ENCODE measurements at places on chromosomes 3 and 15.
A peak's percentile ranks its signal among the peaks of the same experiment; 100 is the strongest.

GRCh38 chr15:43881245-43881644 lies 54.4 kb downstream of the WDR76 start:
- no peak for DNase-seq

- DNase-seq: no peak
Measured at GRCh38 chr15:30901889-30902288, 1.8 kb upstream of the FAN1 start.

DNA sequence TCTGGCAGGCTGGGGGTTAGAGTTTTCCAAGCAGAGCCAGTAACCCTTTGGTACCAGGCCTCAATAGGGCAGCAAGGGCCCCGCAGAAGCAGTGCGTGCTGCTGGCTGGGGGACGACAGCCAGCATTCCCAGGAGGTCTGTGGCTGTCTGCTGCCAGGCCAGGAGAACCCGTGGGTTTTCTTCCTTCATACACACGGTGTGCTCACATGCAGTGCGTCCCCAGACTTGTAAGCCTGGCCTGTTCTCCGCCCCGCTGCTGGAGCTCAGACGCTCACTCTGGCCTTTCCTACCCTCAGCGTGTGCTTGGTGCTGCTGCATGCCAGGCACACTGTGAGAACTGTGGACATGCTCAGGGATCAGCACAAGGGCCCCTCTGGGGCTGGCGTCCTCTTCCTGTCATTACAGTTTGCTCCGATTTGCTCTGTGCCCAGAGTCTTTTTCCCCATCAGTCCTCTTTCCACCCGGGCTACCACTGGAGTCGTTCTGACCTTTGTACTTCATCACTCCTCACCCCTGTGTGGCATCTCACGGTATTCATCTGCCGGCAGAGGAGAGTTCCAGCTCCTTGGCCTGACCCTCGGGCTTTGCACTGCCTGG lies 149.5 kb downstream of the DNAJB8 start:
- no peak for DNase-seq

- no peak for DNase-seq
Measured at GRCh38 chr3:147941969-147942368, 532.8 kb downstream of the ZIC1 start.

GRCh38 chr15:88913017-88913849 lies at the start of gene MFGE8:
Gene MFGE8 (minus strand): TSS chr15:88913379. CDS start chr15:88913319, 60 bp downstream.
- DNase-seq: peak; percentile 22

DNA sequence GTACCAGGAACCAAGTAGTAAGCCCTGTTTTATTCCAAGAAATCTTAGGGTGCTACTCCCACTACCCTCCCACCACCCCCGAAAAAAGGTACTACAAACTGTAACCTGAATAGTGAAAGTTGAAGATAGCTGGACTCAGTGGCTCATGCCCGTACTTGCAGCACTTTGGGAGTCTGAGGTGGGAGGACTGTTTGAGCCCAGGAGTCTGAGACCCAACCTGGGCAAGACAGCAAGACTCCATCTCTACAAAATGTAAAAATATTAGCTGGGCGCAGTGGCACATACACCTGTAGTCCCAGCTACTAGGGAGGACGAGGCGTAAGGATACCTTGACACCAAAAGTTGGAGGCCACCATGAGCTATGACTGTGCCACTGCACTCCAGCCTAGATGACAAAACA lies 7.9 kb downstream of the RHOA start:
- DNase-seq: no peak

DNA sequence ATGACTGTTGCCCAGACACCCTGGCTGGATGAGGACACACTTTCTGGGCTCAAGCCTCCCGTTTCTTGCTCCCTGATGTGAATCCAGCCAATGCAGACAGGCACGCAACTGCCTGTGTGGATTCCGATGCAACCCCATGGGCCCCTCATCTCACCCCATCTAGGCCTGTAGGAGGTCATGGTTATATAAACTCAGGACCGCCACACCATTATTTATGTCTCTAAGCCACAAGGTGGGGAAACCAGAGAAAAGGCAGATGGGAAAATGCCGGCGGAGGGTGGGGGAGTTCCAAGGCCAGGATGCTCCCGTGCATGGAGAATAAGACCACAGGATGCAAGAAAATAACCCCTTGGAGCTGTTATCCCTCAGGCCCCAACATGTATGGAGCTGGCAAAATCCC lies 2.0 kb downstream of the MESP1 start:
- DNase-seq: no peak

GRCh38 chr15:75620841-75621391 lies 4.6 kb downstream of the SNUPN start:
- DNase-seq: peak; percentile 59

DNA sequence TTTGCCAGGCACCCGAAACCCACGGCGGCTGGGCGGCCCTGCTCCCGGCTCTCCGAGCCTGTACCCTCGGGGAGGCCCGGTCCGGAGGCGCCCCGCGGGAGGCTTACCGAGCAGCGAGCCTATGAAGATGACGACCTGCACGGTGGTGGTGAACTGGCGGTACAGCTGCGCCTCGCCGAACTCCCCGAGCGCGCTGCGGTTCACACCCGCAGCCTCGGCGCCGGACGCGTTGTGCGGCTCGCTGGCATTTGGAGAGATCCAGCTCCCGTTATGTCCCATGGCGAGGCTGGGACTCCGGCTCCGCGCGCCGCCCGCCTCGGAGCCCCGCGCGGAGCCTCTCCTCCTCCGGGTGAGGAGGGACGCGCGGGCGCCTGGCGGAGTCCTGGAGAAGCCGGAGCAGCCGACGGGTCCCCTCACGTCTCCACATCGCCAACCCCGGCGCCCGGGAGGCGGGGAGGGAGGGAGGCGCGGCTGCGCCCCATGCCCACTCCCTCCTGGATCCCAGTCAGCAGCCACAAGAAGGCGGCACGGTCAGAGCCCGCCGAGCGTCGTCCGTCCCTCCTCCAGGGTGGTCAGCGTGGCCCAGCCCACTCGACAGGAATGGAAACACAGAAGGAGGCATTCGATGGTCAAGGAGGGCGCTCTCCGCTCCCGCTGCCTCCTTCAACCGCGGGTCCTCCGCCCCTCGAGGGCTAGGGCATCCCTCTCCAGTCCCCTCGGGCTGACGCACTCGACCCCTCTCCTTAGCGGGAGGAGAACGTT lies at the start of gene GPR176:
Gene GPR176 (minus strand): TSS at position 519 of the 762 bp plus-strand sequence. CDS start 240 bp downstream, at position 279.
- DNase-seq: no peak

DNA sequence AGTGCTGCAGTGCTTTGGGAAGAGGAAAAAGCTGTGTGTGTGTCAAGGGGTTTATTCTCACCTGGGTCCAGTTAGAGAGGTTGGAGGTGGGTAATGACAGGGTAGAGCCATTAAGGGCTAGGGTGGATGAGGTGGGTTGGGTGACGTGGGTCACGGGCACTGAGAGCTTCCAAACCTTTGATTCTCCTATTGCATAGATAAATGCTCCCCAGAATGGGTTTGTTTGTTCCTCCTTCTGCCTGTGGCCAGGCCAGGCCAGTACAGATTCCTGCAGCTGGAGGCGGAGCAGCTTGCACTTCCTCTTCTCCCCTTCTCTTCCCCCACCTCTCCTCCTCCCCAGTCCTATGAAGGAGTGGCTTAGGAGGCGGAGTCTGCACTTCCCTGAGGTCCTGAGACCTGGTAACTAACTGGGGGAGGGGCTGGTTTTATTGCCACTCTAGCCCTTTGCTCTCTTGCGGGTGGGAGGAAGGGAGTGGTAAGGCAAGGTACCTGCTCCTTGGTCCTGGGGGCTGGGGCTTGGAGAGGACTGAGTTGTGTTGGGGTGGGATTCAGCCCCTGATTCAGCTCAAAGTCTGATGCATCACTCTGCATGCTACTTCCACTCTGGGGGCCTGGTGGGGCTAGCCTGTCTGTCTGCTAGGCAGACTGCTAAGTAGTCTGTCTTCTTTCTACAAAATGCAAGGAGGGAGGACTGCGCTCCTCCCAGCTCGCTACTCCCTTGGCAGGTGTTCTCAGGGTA lies 3.5 kb downstream of the SPINT1 start:
- peak; percentile 82 for DNase-seq

GRCh38 chr15:62306851-62307504 lies 141.9 kb upstream of the C2CD4B start:
- DNase-seq: peak; percentile 61

DNA sequence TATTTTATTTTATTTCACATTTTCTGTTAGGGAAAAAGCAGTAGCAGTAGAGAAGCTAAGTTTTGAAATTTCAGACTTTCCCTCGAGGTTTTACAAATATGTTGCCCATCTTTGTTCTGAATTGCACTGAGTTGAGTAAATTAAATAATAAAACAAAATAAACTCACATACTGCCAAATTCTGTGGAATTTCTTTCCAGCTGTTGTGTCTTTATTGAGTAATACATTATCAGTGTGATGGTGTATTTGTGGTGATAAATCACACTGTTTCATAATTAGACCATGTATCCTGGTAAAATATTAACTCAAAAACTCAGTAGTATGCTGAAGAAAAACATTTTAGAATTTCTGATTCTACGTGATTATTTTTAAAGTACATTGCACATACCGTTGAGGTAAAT lies 592.1 kb downstream of the SI start:
- no peak for DNase-seq

- DNase-seq: peak; percentile 50
Measured at GRCh38 chr15:73240866-73241499, 127.8 kb downstream of the HCN4 start.

GRCh38 chr15:63238171-63238570 lies 39.2 kb upstream of the APH1B start:
- DNase-seq: no peak

DNA sequence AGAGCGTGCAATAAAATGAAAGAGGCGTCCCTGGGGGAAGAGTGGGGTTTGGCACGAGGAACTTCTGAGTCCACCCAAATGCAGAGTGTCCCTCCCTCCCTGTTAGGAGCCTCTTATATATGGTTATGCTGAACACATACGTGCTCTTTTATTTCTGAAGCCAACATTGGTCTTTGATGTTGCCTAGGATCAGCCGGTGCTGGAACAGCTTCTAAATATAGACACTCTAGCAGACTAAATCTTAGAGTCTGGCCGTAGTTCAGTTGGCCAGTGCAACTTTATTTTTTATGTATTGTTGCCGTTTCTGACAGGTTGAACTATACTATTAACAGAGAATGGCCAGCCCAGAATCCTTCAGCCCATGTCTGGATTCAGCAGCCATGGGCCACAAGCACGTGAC lies 128.7 kb downstream of the GHSR start:
- DNase-seq: no peak

- no peak for DNase-seq
Measured at GRCh38 chr15:92663250-92663951, 7.8 kb upstream of the FAM174B start.

DNA sequence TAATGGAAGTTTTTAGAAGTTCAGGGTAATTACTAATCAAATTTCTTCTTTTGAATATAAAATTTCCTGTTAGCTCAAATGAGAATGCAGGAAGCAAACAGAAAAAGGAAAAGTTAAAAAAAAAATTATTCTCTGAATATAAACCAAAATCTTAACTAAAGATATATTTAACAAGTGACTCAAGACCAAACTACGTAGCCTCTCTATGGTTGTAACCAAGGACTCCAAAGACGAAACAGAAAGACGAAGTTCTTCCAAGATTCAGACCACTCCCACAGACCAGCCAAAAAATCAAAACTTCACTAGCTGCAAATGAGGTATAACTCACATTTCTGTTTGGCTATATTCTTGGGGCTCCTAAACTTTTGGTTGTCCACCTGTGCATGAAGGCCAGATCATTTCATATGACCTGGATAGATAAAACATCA lies 846.5 kb upstream of the ALCAM start:
- no peak for DNase-seq

- no peak for DNase-seq
Measured at GRCh38 chr3:59611649-59612443, 562.0 kb upstream of the CFAP20DC start.

DNA sequence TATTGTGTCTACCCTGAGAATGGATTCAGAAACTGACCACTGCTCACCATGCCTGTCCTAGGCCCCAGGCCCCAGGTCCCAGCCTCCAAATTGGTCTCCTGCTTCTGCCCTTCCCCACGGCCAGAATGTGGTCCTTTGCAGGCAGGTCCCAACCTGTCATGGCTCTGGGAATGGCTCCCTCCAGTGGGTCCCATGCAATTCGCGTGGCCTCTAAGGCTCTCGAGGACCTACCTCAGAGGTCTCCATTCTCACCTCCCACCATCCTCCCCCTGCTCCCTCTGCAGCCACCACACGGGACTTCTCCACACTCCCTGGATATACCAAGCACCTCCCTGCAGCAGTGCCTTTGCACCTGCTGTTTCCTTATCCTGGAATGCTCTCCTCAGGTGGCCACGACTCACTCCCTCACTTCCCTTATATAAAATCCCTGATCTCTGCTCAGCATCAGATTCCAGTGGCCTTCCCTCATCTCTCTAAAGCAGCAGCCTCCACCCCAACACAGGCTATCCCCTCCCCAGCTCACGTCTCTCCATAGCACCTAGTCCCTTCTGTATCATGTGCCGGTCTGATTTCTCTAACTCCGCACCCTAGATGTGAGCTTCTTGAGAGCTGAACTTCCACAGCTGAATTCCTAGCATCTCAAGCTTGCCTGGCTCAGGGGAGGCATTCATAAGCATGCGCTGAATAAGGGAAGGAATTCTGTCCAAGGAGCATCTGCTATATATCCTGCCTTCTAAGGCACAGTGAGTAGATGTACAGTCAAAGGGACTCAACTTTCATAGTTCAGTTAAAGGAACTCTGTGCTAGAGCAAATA lies 56.9 kb downstream of the ARRDC4 start:
- DNase-seq: no peak

GRCh38 chr3:20878691-20879090 lies 692.7 kb upstream of the SGO1 start:
- DNase-seq: no peak

GRCh38 chr15:70195587-70196305 lies 98.0 kb upstream of the TLE3 start:
- no peak for DNase-seq

- no peak for DNase-seq
Measured at GRCh38 chr3:127790882-127791183, 31.5 kb downstream of the MGLL start.

DNA sequence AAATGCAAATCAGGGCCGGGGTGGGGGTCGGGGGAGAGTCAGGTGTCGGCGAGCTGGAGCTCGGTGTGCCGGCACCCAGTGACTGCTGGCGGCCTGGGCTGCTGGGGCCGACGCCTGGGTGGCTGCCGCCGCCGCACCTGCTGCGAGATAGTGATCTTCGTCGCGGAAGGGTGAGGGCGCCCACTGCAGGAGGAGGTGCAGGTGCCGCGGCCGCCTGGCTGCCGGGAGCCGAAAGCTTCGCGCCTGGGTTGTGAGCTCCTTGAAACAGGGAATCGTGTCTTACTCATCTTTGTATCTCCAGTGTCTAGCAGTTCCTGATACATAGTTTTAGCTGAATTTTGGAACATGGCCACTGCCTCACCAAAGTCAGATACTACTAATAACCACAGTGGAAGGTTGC lies 64.0 kb upstream of the CPOX start:
- peak; percentile 62 for DNase-seq
